A549 treated with CpdA at 1 μM for 4 hours (cell line): ENCODE measurements at places on chromosomes 13 and 19. TPM values are rescaled to one million over a fixed set of nuclear protein-coding genes. Genes with fewer than 3 reads are reported as not detected.

Gene GFY
- 0.22 to 0.31 TPM (median 0.26 TPM) in 4 of 5 replicates, not detected in the other for total RNA-seq

Gene WDR62
- total RNA-seq = 21.2 to 28.4 TPM (median 26.8 TPM) in 5 replicates

Gene CCDC8
- total RNA-seq = not detected in 5 replicates

Gene EID2
- total RNA-seq = 34.9 to 49.9 TPM (median 42.7 TPM) in 5 replicates

Gene IZUMO4
- 0.46 to 0.97 TPM (median 0.55 TPM) in 5 replicates for total RNA-seq

Gene ZNF320
- total RNA-seq = not detected in 5 replicates

Gene AKT1S1
- total RNA-seq = 70.9 to 125 TPM (median 113 TPM) in 5 replicates

Gene MAMSTR
- total RNA-seq = 0.35 to 0.71 TPM (median 0.51 TPM) in 5 replicates
